ENCODE measurements at places on chromosomes 16 and 17. TPM values are rescaled to one million over a fixed set of nuclear protein-coding genes. Genes with fewer than 3 reads are reported as not detected.

The C16orf92 gene
- total RNA-seq, result not detected

The IL34 gene
- total RNA-seq, result 55.6 TPM

The RCVRN gene
- total RNA-seq, result 0.14 TPM

The FOXJ1 gene
- not detected for total RNA-seq

The EDC4 gene
- 61.0 TPM for total RNA-seq

GRCh38 chr17:75875182-75875939 lies 3.0 kb downstream of the TRIM47 start:
- no peak for DNase-seq

DNA sequence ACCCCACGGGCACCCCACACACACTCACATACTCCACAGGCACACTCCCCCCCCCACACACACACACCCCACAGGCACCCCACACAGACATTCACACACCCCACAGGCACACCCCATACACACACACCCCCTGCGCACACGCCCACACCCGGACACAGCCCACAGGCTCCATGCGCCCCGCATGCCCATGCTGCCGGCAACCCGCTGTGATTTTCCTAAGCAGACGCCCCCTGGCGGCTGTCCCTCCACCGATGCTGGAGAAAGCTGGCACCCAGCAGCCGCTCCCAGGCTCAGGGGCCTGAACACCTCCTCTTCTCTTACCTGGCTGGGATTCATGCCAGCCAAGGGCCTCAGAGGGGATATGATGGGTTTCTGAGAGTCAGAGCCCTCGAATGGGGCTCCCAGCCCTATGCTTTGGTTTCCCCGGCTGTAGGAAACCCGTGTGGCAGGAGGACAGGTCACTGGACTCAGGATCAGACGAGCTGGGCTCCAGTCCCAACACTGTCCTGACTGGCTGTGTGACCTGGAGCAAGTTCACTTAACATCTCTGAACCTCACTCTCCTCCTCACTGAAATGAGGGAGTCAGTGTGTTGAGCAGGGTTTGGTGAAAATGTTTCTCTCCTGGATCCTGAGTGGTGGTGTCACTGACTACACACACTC lies 19.6 kb upstream of the TNFRSF13B start:
- no peak for DNase-seq

GRCh38 chr17:79011451-79012147 lies 2.0 kb upstream of the CANT1 start:
- no peak for DNase-seq

DNA sequence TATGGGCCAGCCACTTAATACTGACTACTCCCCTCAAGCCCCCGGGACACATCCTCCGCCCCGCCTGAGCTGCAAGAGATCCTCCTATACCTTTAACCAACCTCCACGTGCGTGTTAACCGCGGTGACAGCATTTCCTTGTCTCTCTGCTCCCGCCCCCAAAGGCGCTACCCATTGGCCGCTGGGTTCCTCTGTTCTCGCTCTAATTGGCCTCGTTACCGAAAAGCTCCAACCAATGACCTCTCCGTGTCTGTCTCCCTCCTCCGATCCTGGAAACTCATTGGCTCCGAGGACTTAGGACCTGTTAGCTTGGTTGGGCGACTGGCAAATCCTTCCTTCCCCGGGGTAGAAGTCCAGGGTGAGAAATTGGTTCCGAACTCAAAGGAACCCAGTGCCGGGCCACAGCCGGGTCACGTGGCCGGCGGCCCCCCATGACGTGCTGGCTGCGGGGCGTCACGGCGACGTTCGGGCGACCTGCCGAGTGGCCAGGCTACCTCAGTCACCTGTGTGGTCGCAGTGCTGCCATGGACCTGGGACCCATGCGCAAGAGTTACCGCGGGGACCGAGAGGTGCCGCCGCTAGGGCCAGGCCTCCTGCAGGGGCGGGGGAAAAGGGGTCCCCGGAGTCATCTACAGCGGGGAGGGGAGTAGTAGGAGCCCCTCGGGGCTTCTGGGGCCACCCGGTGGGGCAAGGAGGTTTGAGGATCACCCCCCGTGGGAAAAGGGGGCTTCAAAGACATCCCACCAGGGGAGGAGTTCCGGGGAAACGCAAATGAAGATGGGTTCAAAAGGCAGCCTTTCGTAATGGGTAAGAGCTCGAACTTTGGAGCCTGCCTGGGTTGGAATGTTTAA lies at the start of gene PNPO:
TSS of gene PNPO (plus strand) at position 326 of the 850 bp plus-strand sequence. CDS start at position 431, 105 bp downstream.
- DNase-seq, result peak; percentile 94

DNA sequence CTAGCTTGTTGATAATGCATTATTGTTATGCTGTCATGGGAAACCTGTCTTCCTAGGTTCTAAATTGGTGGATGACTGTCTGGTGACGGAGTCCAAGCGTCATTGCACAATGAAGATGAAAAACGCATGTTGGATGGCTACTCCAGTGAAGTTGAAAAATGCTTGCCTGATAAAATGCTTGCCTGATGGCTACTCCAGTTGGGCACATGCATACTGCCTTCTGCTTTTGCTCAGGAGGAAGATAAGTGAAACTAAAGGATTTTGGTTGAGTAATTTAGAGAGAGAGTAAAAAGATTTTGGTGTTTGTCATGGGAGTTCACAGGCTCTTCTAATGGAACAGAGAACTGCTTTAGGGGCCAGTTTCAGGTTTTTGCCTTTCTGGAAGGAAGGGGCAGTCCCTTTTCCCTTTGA lies 118.6 kb downstream of the PRKCA start:
- DNase-seq, result no peak

- no peak for DNase-seq
These were observed 56.1 kb upstream of the SOX9 start for GRCh38 chr17:72064606-72065193.

DNA sequence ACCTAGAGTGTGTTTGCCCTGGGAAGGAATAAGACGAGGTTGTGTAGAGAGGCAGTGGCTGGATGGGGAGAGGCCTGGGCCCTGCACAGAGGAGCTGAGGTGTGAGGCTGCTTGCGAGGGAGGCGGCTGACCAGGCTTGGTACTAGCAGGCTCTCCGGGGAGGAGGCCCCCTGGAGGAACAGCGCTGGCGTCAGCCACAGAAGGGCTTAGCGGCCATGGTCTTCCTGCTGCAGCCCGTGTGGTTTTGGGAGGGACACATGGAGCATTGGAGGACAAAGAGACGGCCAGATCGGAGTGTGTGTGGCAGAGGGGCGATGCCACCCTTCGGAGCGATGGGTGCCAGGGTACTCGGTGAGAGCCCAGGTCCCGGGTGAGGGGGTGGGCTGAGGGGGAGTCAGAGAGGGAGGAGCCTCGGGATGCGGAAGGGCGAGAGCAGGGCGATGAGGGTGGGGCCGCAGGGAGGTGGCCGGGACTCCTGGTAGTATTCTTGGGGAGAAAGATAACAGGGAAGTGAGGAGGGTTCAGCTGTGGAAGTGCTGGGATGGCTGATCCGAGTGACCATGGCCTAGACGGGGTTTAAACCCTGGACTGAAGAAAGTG lies 8.3 kb downstream of the BANP start:
- no peak for DNase-seq

DNA sequence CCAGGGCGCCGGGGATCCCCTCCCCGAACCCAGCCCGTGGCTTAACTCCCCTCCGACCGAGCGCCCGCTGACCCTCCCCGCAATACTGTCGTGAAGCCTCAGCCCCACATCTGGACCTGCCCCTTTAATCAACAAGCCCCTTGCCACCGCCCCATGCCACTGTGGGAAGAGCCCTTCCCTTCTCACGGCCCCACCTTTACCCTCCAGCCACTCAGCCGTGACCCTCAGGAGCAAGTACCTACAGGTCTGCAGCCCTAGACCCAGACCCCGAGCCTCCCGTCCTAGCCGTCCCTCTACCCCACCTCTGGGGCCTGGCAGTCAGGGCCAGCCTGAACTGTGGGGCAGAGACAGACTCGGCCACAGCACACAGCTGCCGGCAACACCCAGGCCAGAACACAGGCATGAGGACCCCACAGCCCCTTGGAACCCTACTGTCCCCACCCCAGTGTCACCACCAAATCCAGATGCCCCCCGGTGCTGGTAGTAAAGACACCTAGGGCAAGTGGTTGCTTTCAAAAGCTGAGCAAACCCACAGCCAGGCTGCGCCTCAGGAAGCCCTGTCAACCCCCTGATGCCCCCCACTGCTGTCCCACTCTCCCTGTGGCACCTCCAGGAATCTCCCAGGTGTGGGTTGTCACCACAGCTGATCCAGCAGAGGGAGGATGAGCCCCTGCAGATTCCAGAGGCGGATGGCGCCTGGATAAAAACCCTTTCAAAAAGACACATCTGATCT lies 1.4 kb downstream of the NXPH3 start:
- no peak for DNase-seq

- DNase-seq, result no peak
These were observed 43.4 kb downstream of the ADCY7 start for GRCh38 chr16:50309527-50310307.

DNA sequence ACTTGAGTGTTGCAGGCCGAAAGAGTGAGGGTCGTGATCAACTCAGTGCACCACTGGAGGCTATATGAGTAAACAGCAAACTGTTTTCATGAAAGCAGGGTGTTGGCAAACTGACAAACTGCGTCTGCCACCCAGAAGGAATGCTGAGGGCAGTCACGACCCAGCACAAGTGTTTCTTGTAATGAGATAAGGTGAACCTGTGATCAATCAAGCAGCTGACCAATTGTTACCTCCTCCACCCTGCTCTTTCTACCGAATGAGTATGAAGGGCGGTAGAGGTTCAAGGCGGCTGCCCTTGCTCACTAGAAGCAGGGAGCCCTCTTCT lies 5.5 kb upstream of the SRL start:
- no peak for DNase-seq

GRCh38 chr17:78596871-78597764 lies 19.9 kb upstream of the DNAH17 start:
- no peak for DNase-seq
